ENCODE measurements at places on chromosomes 12 and 14.
A peak's percentile ranks its signal among the peaks of the same experiment; 100 is the strongest.

DNA sequence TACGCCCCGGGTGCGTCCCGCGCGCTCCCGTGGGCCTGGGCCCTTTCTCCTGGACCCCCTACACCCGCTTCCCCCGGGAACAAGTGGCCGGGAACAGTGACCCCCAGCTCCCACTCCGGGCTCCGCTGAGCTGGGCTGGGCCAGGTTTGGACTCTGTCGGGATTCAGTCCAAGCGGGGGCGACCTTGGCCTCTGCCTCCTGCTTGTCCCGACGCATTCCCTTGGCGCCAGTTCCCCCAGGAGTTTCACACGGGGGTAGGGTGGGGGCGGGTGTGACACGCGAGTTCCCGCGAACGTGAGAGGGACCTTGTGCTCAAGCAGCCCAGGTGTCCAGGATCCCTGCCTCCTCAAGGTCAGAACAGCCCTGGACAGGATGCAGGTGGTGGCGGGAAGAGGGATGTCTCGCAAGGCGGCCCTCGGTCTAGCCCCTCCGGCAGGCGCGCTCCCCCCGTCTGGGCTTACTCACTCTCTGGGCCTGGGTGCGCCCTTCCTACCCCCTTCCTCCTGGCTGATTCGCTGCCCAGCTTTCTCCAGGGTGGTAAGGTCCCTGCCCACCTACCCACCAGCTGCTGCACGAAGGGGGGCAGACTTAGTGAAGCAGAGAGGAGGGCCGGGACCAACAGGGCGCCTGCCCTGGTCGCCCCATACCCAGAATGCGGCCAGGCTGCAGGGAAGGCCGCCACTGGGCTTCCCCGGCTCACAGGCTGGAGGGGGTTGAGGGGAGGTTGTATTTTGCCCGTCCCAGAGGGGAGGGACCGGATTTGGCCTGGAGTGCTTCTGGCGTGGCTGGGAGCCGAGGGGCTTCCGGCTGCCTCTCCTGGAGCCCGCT is 862 bp downstream of the CRIP2 start:
- no peak for DNase-seq

- no peak for DNase-seq
Observed at GRCh38 chr12:130920723-130921381, 32.9 kb upstream of the ADGRD1 start.

GRCh38 chr12:22828066-22828465 is 203.1 kb downstream of the ETNK1 start:
- DNase-seq, result no peak

DNA sequence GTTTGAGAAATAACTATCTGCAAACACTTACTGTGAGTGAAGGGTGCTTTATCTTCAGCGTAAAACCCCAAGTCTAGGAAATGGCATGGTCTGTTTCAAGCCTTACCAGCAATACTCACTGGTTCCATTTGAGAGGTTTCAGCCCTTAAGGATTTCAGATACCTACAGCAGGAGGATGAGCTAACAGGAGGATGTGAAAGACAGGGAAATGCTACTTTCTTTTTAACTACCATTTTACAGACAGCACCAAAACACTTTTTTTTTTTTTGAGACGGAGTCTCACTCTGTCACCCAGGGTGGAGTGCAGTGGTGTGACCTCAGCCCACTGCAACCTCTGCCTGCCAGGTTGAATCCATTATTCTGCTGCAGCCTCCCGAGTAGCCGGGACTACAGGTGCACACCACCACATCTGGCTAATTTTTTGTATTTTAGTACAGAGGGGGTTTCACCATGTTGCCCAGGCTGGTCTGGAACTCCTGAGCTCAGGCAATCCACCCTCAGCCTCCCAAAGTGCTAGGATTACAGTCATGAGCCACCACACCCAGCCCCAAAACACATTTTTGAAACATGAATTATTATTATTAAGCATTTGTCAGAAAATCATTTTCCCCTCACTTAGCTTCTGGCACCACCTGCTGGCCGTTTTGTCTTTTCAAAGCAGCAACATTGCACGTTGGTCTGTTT is 4.6 kb downstream of the MTRFR start:
- DNase-seq, result peak; percentile 50

DNA sequence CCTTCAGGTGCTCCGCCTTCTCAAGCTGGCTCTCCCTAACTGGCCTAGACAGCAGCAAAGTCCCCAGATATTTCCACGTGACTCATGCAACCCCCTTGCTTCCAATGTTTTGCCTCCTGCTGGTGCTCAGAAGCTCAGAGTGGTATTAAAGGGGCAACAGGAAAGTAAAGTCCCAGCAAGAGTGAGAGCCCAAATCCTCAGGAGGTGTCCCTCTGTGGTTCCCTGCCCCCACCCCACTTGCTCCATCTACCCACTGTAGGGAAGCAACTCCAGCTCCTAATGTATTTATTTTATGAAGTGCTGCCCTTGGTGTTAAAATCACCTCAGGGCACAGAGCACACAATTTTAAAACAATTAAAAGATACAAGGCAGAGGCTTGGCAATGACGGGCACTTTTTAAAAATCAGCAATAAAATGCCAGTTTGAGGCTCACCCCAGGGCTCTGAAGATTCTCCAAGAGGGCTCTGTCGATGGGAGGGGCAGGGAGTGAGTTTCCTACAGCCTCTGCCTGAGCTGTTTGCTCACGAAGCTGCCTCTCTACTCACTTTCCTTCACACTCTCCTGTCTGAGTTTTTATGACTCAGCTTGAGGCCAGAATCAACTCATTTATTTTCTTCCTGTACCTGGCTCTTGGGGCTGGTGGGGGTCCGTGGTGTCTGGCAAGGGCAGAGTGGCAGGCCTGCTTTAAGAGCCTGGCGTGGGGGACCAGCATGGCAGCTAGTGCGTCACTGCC is 81.9 kb upstream of the MAX start:
- DNase-seq, result no peak

GRCh38 chr12:106281056-106281782 is 21.3 kb upstream of the TCP11L2 start:
- DNase-seq, result no peak

GRCh38 chr12:76031081-76031413 is 529 bp downstream of the PHLDA1 start:
- DNase-seq, result no peak

DNA sequence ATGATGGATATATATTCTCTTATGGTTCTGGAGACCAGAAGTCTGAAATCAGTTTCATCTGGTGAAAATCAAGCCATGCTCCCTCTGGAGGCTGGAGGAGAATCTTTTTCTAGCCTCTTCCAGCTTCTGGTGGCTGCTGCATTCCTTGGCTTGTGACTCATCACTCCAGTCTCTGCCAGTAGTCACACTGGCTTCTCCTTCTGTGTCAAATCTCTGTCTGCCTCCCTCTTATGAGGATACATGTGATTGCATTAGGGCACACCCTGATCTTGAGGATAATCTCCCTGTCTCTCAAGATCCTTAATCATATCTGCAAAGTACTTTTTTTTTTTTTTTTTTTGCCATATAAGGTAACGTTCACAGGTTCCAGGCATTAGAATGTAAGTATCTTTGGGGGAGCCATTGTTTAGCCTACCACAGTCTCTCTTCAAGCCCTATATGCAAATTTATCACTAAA is 17.7 kb downstream of the DNAL1 start:
- no peak for DNase-seq

DNA sequence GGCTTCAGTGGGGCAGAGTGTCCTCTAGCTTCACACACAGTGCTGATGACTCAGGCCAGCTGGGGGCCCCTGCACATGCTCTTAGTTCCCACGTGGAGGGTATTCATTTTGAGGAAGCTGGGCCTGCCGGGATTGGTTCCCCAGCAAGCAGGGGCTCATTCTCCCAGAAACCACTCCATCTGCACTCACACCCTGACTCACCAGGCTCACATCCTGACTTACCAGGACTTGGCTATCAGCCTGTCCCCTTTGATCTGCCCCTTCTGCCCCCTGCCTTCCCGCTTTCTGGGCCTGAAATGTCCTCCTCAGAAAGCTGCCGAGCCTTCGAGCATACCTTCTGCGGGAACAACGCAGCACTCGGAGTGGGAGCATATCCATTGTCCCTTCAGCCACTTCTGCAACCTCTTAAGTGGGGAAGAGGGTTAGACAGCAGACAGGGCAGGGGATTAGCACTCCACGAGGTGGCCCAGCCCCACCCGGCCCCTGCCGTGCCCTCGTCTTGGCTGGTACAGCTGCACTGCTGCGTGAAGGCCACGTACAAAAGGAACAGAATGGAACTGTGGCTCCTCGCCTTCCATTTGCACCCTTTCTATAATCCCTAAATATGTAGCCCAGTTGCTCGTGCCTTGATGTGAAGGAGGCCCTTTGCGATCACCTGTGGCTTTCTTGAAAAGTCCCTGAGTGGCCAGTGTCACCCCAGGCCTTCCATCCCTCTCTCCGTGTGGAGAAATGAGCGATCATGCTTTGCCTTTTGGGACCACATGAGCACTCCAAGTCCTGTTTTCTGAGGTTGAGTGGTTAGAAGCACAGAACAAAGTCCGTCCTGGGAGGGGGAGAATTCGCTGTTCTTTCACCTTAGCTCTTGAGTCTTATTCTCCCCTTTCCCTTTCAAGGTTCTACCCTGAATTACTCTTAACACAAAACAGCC is 26.1 kb downstream of the TPCN1 start:
- peak; percentile 57 for DNase-seq

DNA sequence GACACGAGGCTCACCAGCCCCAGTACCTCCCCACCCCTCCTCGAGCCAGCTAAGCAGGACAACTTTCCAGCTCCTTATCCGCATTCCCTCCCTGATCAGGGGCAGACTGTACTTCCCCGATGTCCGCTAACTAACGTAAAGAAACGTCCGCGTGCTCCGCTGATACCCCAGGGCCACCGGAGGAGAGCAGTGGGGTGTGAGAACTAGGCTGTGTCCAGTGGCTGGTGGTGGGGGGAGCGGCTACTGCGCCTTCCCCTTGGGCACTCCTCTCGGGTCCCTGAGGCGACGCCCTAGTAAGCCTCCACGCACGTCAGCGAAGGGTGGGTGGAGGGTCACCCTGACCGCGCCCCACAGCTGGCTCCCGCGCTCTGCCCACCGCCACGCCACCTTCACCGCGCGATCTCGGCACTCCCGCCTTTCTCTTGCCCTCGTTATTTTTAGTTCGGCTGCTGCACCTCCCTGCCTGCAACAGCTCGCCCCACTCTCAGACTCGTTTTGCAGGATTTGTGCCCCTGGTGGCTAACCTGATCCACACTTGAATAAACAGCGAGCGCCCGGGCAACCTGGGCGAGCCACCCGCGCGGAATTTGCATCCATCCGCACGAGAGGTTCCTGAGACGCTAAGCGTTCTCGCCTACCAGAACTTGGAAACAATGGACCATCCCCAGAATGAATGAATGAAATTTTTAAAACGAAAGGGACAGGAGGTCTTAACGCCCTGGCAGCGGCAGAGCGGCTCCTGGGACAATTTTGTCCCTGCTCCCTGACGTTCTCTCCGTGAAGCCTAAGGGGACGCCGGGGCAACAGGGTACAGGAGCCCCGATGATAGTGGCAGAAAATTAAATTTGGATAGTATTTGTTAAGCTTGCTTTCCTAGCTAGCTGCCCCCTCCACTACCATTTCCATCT is 6.9 kb upstream of the BMP4 start:
- DNase-seq, result no peak

DNA sequence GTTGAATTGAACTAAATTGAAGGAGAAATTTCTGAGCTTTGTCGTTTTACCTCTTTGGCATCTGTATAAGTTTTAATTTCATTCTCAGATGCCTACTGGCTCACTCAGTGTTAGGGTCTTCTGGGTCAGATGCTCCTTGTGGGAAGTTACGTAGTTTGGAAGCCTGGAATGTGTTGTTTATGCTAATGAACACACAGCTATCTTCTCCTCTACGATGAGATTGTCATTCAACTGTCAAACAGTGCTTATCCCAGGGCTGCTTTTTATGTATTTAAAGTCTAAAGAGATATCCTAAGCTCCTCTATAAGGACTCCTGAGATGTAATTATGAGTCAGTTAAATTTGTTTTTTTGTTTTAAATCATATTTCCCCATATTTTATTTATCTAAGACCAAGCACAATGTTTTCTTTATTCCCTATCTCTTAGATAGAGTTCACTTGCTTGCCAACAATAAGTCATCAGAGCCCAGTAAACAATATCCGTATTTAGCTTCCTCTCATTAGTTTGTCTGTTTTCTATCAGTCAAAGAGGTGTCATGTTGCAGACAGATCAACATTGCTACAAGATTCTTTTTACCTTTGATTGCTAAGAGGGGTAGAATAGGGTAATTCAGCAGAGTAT is 368.0 kb upstream of the PDE3A start:
- DNase-seq, result no peak

- DNase-seq, result no peak
Observed at GRCh38 chr14:29928117-29928640, 532 bp upstream of the PRKD1 start.

DNA sequence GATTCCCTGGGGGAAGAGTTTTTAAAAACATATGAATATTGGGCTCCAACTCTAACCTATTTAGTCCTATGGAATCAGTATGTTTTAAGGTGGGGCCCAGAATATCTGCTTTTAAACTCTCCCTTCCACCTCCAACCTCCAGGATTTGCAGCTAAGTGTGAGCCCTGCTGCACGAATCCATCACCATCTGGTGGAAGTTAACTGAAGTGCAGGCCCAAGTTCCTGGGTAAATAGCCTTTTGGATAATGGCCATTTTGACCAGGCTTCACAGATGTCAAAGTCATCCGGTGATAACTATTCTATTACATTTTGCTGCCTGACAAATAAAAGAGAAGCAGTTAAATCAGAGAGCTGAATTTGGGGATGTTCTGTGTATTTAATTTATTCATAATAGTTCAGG is 58.1 kb upstream of the RMST start:
- peak; percentile 7 for DNase-seq

DNA sequence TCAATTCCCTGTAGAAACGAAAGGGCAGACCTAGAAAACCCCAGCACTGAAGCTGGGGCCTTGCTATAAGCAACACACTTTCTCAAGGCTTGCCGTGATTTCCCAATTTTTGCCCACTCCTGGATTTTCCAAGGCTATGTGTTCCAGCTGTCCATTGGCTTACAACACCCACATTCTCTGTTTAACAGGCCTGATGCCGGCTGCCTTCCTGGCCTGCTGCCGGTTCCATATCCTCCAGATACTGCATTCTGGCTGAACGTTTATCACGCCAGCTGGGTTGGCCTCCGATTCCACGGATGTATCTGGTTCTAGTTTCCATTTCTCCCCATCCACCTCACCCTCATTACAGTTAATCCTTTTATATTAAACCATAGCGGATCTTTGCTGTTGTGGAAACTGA is 2.0 kb upstream of the PCNX1 start:
- DNase-seq, result no peak

DNA sequence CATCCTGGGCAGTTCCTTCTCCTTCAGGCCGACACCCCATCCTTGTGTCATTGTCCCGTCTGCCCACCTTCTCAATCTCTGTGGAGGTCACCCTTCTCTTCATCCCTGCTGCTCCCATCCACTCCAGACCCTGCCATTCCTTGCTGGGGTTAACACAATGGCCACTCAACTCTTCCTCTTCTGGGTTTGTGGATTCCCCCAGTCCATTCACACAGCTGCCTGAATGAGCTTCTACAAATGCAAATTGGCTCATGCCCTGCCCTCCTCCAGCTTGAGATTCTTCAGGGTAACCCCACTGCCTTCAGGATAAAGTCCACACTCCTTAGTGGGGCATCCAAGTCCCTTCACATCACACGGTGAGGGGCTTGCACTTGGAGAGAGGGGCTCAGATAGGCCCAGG is 17.2 kb upstream of the PRMT8 start:
- no peak for DNase-seq

Data from NCI-H187 (cell line).